ENCODE measurements at places on chromosomes 13 and 19.

DNA sequence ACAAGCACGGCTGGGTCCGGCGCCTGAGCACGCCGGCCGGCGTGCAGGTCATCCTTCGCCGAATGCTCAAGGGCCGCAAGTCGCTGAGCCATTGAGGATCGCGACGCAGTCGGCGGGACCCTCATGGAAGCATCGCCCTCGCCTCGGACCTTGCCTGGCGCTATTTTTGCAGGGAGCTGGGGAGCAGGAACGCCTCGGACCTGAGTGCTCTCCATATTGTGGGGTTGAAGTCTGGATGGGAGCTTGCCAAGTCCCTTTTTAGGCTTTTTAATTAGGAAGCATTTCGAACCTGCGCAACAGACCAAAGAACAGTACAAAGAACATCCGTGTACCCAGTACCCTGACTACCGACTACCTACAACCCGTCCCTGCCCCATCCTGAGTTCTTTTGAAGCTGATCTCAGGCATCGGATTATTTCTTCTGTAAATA, 628 bp downstream of the MRPL34 start:
- DNase-seq: no peak

DNA sequence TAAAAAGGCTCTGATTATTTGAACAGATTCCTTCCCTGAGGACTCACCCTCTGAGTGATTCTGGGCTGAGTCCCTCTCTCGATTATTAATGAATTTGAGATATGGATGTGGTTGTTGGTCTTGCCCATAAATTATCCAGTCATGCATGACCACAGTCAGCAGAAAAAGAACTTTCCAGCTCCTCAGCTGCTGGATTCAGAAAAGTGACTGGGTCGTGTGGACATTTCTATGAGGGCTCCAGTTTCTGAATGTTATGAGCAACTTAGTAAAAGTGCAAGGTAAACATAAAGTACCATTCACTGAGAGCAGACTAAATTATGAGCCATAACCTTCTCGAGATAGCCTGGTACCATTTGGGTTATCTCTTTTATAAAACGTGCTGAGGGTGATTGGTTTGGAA, 100.1 kb upstream of the CLDN10 start:
- peak; percentile 11 for DNase-seq

- DNase-seq: peak; percentile 78
Measured at GRCh38 chr13:44249431-44249836, 124.2 kb upstream of the SERP2 start.

DNA sequence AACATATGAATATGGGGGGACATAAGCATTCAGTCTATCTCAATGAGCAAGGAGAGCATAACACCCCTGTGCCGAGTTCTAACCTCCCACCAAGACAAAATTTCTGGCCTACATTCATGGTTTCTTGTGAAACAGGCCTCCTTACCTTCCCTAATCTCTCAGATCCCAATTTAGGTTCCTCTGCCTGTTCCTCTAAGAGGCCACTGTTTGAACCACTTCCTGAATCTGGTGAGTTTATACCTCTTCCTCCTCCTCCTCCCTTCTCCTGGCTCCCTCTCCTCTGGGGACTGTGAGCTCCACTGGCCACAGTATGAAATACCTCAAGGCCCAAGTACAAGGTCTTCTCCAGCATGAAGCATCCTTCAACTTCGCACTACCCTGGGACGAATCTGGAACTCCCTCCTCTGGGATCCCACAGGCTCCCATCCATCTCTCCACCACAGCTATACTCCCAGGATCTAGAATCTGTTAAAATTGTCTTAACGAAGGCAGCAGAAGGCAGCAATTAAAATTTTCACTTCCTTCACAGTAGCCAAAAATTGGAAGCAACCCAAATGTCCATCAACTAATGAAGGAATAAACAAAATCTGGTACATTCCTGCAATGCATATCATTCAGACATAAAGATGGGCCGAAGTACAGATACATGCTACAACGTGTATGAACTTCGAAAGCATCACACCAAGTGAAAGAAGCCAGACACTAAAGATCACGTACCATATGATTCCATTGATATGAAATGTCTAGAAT, 7.8 kb upstream of the SIGLECL1 start:
- DNase-seq: no peak

- peak; percentile 58 for DNase-seq
Measured at GRCh38 chr13:106520251-106521054, 15.0 kb downstream of the EFNB2 start.
